ENCODE measurements at places on chromosomes 7 and 10.

GRCh38 chr7:35336444-35336843, 82.5 kb upstream of the TBX20 start:
- no peak for DNase-seq

GRCh38 chr10:59622320-59623132, 87.1 kb downstream of the SLC16A9 start:
- DNase-seq = peak; percentile 70

- no peak for DNase-seq
Measured at GRCh38 chr10:314871-315270, 179.6 kb downstream of the ZMYND11 start.

DNA sequence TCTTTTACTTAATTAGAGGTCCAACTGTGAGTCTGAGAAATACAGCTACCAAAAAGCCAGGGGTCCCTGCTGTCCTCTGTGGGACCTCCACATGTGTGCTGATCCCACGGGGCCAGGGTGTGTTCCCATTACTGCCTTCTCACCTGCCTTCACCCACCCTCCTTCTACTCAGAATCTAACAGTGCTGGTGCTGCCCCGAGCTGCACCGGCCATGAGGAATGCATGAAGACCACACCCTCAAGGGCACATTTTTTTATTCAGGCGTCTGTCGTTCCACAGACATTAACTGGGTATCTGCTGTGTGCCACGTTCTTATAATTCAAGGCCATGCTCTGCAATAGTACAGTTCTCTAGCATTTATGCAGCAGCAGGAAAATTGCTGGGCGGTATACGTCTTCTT, 188.5 kb upstream of the PFKP start:
- DNase-seq = no peak

- DNase-seq = no peak
Measured at GRCh38 chr7:30247541-30248401, 36.6 kb upstream of the ZNRF2 start.

DNA sequence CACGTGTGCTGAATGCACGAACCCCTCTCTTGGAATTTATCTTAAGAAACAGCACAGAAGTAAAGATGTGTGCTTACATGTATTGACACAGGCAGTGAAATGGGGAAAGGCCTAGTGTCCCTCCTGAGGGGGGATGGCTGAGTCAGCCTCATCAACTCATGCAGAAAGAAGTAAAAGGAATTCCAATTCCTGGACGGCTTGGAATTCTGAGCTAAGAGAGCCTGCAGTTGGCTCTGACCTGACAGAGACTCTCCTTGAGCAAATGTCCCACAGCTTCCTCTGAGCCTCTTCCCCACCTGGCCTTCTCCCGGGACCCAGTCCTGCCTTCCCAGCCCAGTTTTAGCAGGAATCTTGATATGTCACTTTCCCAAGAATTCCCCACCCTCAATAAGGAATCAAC, 542.4 kb upstream of the ADARB2 start:
- no peak for DNase-seq

DNA sequence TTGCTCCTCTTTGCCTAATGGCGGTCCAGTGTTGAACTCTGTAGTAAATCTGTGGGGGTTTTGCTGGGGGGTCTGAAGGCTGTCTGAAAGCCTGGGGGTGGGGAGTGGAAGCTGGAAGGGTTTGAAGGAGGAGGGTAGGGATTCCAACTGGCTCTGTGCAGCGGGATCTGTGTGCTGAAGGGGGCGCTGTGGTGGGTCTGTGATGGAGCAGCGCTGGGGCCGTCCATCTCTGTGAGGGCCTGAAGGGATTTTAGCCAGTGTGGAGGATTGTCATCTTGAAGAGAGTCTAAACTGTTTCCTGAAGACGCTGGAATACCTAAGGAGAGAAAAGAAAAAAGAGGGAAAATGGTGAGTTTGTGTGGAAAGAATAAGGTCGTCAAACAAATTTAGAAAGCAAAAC, 129.2 kb downstream of the STRA8 start:
- no peak for DNase-seq

DNA sequence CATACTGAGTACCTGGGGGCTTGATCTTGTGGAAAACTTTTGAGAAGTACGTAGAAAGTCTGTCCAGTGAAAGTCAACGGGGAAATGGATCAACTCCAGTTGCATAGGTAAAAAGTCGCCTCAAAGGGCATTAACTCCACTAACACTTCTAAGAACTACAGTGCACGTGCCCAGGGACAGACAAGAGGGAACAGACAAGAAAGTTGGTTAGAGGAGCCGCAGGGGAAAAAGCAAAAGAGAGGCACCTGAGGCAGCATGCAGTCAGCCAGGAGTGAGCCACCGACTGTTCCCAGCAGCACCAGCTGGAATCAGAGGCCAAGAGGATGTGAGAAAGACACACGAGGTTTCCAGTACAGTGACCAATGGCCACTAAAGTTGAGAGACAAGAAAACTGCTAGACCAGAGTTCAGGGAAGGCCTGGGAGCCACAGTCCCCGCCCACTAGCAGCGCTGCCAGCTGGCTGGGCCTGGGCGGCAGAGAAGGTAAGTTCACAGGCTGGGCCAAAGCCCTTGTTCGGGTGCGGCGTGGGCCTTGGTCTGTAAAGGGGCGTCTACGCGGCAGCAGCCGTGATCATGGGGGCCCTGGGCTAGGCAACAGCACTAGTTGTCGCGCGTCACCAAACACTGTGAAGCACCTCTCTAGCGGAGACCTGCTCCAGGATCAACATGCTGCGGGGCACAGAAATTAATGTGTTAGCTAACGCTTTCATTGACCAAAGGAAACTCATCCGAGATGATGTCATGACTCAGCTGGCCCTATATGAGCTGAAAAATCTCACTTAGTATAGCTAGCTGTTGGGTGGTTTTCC, 14.0 kb downstream of the ITGB1 start:
- no peak for DNase-seq

DNA sequence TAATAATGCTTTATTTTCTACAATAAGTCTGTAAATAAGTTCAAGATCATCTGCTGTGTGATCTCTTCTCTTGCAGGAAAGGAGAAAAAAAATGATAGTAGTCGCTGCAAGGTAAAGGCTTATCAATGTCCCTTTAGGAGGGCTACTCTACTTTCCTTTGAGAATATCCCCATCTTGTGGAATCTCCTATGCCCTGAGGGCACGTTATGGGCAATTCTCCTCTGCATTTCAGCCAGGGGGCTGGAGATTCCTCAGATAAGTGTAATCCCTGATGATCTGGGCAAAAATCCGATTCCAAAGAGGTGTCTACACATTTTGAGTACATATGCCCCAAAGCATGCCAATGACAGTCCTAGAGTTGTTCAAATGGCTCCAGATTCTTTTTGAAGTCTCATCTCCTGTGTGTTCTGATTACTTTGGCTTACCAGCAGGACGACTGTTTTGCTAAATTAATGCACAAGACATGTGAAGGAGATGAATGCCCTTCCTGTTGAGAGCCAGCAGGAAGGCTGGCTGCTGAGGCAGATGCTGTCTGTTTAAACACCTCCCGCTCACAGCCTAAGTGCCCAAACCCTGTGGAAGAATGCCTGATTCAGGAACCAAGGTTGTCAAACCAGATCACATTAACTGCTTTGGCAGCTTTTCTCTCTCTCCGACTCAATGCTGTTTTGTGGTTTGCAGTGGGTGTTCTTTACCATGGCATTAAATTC, 171.2 kb upstream of the COL1A2 start:
- DNase-seq = no peak

DNA sequence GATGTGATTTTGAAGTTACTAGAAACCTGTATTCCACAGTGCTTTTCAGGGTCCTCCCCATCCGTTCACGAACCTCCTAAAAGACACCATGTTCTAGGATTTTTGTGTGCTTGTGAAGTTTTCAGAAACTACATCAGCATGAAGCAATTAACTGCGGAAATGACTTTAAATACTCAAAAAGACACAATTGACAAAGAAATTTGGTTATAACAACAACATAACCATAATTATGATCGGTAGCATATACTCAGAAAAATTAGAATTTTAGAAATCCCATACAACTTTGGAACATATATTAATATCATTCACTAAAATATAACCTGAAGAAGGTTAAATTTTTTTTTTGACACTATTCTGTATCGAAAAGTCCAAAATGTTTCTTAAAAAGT, 43.8 kb upstream of the FAM20C start:
- DNase-seq = no peak

- no peak for DNase-seq
Measured at GRCh38 chr10:82310839-82311238, 435.8 kb downstream of the NRG3 start.

DNA sequence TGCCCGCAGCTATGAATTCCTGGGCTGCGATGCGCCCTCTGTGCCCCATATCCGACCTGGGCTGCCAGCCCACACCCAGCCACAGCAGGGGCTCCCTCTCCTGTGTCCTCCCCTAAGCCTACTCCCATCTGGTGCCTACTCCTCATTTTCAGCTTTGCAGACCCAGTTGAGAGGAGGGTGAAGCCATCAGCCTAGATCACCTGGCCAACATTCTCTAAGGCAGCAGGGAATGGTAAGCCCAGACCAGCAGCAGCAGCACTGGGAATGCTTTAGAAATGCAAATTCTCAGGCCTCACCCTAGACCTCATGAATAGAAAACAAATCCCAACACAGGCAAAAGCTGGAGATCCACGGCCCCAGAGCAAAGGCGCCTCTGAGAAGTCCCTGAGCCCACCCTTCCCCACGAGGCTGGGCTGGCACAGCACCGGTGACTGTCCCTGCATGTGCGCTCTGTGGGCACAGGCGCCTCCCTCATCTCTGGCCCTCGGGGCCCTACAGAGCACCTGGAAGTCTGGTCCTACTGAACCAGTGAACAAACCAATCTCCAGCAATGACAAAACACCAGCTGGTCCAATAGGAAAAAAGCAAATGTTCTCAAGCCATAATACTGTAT, 161.4 kb downstream of the GFRA1 start:
- no peak for DNase-seq

- DNase-seq = no peak
Measured at GRCh38 chr10:126519992-126520391, 131.7 kb upstream of the ADAM12 start.

- no peak for DNase-seq
Measured at GRCh38 chr7:100022621-100023020, 7.2 kb downstream of the ZKSCAN1 start.

GRCh38 chr10:91758303-91759146, 39.7 kb upstream of the TNKS2 start:
- no peak for DNase-seq

GRCh38 chr7:47128700-47129099, 453.2 kb downstream of the TNS3 start:
- DNase-seq = no peak

DNA sequence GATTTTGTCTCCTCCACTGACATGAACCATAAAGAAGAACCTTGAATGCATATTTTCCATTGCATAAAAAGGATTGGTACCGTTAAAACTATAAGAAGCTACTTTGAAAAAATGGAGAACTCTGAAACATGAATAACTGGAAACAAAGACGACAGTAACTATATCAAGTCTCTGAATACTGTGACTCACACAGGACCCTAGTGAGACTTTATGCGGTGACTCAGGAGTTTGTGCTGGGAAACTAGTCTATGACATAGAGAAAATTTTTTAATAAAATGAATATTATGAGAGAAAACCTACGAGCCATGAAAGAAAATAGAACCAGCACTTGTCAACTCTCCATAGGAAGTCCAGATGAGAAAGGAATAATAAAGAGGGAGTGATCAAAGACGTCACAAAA, 339.9 kb upstream of the ADARB2 start:
- no peak for DNase-seq

GRCh38 chr7:150408393-150409299, 29.5 kb downstream of the ZNF775 start:
- no peak for DNase-seq

DNA sequence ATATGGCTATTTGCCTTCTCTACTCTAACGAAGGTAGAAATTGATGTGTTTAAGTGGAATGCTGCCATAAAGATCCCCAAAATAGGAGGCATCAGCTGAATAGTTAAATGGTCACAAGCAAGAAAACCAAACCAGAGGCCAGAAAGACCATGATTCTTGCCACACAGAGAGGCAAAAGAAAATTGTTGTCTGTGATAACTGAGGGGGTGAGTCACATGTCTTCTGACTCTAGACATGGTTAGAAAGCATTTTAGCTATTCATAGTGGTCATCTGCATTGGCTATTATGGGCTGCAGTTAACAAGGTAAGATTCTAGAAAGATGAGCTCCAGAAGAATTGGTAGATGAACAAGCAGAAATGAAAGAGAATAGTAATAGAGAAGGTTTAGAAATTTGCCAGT, 361.4 kb upstream of the NPSR1 start:
- no peak for DNase-seq

DNA sequence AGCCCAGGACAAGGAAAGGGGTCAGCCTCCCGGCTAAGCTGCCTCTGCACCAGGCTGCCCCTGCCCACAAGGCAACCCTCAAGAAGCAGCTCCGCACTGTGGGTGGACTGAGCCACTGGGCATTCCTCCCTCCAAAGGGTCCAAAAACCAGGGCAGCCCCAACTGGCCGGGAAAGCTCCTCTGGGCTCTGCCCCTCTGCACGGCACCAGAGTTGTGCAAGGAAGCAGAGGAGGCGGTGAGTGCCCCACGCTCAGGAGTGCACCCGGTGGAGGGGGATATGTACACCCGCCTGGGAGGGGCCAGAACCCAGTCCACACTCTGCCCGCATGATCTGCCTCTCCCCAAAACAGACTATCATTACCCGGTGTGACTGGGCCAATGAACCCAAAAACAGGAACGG, 43.8 kb downstream of the PTPRN2 start:
- DNase-seq = no peak

- no peak for DNase-seq
Measured at GRCh38 chr10:22427101-22427500, 81.8 kb downstream of the SPAG6 start.

DNA sequence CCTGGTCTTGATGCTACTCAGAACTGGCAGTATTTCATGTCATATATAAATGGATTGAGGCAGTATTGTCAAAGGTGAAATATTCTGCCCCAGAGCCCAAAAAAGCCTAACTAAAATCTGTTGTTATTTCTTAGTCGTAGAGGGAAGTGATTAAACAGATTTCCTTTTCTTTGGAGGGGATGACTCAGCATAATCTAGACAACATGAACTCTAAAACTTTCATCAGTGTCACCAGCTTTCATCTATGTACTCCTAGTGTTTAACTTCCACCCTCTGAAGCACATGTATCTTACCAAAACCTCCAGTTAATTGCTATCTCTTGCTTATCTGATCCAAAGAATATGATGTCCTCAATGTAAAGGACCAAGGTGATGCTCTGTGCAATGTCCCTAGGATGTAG, 97.1 kb upstream of the ARID5B start:
- DNase-seq = no peak

DNA sequence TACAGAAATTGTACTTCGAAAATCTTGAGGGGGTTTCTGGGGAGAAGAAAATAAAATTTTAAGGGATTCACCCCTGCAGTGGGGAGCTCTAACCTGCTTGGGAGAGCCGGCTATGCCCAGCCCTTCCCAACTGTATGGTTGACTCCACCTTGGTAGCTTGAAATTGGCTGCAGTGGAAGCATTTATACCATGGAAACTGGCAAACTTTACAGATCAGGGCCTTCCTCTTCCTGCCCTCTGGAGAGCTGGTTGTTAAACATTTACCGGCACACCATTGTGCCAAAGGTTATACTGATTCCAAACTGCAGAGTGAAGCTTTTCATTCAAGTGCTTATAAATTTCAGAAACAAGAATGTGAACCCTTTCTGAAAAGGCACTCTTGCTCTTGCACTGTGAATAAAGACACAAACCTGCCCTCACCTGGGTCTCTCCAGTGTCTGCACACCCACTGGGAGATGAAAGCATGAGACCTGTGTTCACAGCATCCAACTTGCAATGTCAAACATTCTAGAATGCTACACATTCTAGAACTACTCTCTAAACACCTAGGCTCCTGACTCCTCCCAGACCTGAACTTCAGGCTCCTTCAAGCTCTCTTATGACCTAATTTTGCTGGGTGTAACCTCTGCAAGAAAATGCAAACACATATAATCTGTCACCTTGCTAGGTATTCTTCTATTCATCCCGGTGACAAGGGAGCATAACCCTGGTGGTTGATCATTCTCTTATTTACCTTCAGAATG, 44.7 kb downstream of the ABLIM1 start:
- DNase-seq = no peak

Data from head of caudate nucleus (tissue), 42 donors.